Sigmoid colon (tissue), 7 donors: ENCODE measurements at places on chromosomes 16 and 17. TPM values are rescaled to one million over a fixed set of nuclear protein-coding genes. Genes with fewer than 3 reads are reported as not detected.

GRCh38 chr16:6066652-6067051 is 969.1 kb upstream of the EEF2KMT start:
- no peak for DNase-seq

DNA sequence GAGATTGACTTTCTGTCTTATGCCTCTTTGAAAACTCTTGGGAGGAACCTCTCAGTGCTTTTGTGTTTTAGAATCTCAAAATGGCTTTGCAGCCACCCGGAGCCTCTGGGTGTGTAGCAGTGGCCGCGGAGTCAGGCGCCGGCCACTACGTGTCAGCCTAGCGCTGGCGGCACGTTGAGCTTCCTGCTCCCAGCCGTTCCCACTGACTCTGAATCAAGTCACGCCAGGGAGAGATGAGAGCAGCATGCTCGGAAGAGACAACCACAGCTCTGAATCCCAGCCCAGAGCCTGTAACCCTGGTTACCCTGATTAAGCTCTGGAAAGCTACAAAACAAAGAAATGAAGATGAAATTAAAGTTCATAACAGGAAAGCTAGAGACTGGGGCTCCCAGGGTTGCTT is 97.4 kb upstream of the CACNG5 start:
- DNase-seq: peak; percentile 69

- no peak for DNase-seq
These were observed 2.3 kb upstream of the SLC16A11 start for GRCh38 chr17:7046127-7046724.

GRCh38 chr17:55274355-55275255 is 9.8 kb downstream of the HLF start:
- no peak for DNase-seq

DNA sequence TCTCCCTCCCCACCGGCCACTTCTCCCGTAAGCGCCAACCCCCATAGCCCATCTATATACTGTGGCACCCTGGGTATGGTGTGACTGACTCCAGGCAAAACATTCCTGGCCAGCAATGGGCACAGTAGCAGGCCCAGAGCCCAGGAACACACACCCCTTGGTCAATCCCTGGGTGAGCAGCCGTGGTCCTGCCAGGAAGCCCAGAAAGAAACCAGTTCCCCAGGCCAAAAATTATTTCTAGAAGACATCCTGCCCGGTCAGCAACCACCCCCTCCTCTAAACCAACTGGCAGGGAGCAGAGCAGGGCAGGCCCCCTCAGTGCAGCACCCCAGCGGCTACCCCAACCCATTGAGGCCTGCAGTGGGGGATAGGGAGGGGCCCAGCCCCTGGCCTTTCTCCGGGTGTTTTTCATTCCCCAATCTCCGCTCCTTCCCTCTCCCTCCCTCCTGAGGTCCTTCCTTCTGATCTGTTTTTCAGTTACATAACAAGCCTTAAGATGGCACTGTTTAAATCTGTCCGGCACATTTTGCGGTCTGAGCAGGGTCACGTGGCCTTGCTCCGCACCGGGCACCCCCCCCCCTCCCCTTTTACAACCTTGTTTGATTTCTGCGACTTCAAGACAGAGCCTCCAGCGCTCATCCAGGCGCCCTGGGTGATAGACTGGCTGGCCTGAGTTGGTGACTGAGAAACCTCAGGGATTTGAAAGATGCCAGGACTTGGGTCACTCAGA is 2.0 kb downstream of the NPTX1 start:
- peak; percentile 84 for DNase-seq

DNA sequence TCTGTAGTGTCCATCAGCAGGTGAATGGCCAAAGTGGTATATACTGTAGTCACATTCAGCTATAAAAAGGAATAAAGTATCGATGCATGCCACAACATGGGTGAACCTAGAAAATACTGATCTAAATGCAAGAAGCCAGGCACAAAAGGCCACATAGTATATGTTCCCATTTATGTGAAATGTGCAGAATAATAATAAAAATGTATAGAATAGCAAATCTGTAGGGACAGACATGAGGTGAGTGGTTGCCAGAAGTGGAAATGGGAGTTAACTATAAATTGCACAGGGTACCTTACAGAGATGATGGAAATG is 23.1 kb downstream of the DBNDD1 start:
- DNase-seq: no peak

DNA sequence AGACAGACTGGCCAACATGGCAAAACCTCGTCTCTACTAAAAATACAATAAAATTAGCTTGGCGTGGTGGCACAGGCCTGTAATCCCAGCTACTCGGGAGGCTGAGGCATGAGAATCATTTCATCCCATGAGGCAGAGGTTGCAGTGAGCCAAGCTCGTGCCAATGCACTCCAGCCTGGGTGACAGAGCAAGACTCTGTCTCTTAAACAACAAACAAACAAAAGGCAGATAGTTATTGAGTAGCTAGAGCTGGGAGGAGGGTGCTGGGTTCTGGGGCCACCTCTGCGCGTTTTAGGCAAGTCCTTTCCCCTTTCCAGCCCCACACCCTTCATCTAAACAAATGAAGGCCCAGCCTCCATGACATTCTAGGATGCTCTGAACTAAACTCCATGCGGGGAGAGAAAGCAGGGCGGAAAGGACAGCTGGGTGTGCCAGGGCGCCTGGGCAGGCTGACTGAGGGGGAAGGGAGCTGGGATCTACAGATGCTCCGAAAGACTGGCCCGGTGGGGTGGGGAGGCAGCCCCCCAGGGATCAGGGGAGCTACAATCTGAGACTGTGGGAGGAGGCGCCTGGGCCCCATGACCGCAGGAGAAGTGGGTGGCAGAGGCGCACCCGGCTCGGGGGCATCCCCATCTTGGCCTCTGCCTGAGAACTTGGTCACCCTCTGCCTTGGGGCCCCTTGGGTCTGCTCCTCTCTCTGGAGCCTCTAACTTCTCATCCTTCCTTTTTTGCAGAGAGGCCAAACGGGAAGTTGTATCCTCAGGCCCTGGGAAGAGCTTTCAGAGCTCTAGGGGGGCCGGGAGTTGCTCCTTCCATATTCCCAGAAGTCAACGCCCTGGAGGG is 910 bp downstream of the ITGAL start:
- DNase-seq: no peak

GRCh38 chr17:9594065-9594464 is 17.6 kb downstream of the CFAP52 start:
- DNase-seq: no peak

DNA sequence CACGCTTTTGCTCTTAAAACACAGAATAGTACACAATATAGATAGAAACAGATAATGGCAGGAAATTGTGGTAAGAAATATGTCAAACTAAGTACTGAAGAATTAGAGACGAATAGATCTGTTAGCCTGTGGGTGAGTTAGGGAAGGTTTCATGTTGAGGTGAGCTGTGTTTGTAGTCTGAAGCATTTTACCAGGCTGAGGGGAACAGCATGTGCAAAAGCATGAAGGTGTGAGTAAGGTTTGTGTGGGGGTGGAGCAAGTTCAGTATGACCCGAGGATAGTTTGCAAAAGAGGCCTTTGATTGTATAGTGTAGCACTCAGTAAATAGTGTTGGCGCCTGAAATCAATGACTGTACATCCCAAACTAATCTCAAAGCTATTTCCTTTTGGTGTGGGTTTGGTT is 13.8 kb downstream of the IGSF6 start:
- no peak for DNase-seq

DNA sequence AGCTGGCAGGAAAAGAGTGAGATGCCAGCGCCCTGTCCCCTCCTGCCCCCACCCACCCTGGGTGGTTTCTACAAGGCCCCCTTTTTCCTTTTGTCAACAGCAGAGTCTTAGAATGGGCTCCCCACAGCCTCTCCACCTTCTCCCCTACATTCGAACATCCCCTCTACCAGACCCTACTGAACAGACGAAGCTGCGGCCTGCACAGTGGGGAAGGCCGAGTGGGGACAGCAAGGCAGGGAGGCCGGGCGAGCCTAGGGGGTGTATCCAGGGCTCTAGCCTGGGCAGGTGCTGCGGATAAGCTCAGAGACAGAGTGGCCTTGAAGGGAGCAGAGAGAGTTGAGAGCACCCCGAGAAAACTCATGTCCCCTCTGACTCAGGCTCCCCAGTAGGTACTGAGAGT is 7.4 kb downstream of the ZACN start:
- DNase-seq: no peak

GRCh38 chr16:29994600-29995323 is 655 bp downstream of the HIRIP3 start:
- DNase-seq: no peak

DNA sequence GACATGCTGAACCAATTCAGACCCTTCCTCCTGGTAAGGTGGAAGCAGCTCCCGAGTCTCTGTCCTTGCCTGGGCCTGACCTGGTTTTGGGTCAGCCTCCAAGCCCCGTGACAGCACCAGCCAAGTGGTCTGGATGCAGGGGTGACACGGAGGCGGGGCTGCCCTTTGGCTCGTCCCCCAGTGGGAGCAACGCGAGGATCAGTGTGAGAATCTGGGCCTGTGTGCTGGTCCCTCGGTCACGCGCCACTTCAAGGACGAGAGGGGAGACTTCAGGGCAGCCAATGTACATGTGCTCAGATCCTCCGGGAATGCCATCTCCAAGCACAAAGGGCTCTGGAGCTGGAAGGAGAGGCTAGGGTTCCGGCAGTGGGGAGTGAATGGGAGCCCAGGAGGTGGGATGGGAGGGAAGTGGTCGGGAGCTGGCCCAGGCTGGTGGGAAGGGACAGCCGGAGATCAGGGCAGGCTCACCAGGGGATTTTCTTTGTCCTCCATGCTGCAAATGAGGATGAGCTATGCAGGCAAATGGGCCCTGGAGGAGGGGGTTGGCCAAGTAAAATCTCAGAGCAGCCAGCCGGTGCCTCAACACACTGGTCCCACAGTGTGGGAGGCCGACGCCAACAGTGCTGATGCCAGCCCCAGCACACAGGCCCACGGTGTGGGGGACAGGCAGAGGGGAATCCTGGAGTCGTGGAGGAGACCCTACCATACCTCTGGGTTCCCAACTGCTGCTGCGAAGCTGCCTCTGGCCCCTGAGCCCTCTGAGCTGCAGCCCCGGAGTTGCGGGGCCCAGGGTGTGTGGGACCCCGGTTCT is 4.2 kb upstream of the NDRG4 start:
- no peak for DNase-seq

DNA sequence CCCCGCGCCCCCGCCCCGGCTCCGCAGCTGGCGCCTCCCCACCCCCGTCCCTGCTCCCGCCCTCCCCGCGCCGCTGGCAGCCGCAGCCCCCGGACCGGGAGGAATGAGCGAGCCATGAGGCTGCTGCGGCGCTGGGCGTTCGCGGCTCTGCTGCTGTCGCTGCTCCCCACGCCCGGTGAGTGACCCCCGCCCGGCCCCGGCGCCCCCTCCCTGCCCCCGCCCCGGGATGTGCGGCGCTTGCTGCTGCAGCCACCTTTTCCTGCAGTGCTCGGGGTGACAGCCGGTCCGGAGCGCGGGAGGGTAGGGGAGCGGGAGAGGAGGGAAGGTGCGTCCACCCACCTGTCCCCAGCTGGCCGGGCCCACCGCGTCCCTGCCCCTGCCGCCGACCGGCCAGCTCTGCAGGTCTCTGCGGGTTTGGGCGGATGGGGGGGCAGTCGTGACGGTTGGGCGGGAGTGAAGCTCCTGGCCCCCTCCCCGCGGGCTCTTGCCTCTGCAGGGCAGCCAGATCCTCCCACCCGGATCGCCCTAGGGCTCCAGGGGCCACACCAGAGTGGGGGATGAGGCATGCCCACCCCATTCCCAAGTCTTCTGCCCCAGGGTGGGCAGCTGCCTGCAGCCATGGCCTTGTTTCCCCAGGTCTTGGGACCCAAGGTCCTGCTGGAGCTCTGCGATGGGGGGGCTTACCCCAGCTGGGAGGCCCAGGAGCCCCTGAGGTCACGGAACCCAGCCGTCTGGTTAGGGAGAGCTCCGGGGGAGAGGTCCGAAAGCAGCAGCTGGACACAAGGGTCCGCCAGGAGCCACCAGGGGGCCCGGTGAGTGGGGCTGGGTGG is 513 bp downstream of the ADAM11 start:
- no peak for DNase-seq

DNA sequence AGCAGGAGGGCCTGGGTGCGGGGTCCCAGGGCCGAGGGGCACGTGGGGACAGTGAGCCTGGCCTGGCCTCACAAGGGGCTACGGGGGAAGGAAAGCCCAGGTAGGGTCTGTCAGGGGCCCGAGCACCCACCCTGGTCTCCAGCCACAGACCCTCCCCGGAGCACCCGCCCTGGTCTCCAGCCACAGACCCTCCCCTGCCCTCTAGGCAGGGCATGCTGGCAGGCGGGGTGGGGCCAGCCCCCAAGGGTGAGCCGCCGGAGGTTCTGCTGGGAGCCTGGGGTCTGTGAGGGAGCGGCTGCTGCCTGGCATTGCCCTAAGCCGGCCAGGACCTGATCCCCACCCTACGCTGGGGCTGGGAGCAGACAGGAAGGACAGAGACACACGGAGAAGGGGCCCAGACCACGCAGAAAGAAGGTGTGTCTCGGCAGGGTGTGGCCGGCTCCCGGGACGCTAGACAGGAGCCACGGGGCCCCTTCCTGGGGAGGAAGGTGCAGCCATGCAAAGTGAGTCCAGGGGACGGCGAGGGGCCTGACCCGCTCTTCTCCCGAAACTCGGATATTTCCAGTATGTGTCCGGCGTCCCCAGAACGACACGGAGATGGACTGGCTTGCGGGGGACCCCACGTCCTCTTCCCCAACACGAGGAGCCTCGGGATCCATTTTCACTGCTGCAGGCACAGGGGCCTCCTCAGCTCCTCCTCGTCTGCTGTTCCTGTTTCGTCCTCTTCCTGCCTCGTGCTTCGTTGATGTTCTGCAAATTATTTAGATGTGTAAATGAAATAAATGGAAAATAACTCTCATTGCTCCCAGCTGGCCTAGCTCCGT is 15.5 kb downstream of the UTS2R start:
- DNase-seq: no peak

AGRP gene
- not detected for polyA plus RNA-seq

KRTAP4-9 gene
- not detected for polyA plus RNA-seq

PLEKHG4 gene
- 3.5 TPM for polyA plus RNA-seq

TPSB2 gene
- 11.0 TPM for polyA plus RNA-seq

CBX2 gene
- polyA plus RNA-seq: 2.0 TPM

TSPOAP1 gene
- polyA plus RNA-seq: 7.2 TPM

TRIM72 gene
- under 0.01 TPM for polyA plus RNA-seq

WNT3 gene
- under 0.01 TPM for polyA plus RNA-seq

CCL1 gene
- polyA plus RNA-seq: not detected
